ENCODE measurements at places on chromosomes 5 and 9. TPM values are rescaled to one million over a fixed set of nuclear protein-coding genes. Genes with fewer than 3 reads are reported as not detected.

DNA sequence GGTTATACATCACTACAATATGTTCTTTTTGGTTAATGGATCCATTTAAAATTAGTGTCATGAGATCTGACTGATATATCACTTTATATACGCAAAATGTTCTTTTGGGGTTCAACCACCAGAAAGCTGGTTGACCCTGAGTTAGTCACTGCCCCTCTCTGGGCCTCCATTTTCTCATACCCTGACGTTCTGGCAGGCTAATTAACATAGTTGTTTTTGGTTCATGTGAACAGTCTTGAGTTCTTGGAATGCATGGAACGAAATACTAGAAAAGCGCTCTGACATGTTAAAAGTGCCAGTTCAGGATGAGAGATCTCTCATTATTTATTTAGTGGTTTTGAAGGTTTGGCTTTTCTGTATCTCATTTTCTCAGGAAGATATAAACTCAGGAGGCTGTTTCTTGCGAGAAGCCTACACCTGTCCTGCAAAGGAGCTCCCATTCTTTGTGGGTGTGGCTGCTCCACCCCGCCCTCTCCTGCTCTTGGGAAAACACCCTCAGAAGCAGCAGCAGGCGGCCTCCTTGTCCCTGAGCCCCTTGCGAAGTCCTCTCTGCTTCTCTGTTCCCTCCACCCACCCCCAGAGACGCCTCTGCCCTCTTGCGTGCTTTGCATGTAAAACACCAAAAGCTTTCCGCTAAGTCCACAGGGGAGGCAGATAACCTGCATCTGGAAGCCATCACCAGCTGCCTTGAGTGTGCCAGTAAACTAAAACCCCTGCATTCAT is 302.4 kb upstream of the PANK3 start:
- H3K36me3 ChIP-seq: no peaks in the 10 kb centered on the region
- H3K27ac ChIP-seq: no peak overlapping the region
- H3K27me3 ChIP-seq: peaks cover 9% of the 10 kb centered on the region
- no peak for DNase-seq
- no peaks in the 10 kb centered on the region for H3K4me1 ChIP-seq
- H3K4me3 ChIP-seq: no peak overlapping the region

DNA sequence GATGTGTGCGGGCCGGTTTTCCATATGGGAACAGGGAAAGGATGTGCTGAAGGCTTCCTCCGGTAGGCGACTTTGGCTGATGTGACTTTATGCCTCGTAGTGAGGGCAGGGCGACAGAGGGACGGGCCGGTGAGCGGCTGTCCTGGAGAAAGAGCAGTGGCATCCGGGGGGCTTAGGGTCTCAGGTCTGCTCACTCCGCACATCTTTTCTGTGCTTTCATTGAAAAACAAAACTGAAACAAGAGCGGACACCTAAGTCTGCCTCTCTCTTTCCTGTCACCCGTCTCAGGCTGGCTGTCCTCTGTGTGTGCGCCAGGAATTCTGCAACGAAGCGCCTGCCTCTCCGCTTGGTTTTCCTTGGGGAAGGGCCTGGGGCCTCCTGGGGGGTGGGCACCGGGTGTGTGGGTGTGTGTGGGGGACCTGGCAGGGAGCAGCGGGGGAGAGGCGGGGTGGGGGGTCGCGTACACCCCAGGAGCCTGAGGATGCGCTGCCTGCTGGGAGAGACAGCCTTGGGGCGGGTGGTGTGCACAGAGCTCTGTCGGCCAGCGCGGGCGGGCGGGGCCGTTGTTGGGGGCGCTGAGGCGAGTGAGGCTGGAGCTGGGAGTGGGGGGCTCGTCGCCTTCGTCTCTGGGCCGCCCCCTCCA is 580 bp upstream of the PRRX2 start:
- peaks cover 6% of the 10 kb centered on the region for H3K4me1 ChIP-seq
- DNase-seq: peak; percentile 43
- peak overlapping the region; percentile 34 for H3K27ac ChIP-seq
- H3K36me3 ChIP-seq: no peaks in the 10 kb centered on the region

DNA sequence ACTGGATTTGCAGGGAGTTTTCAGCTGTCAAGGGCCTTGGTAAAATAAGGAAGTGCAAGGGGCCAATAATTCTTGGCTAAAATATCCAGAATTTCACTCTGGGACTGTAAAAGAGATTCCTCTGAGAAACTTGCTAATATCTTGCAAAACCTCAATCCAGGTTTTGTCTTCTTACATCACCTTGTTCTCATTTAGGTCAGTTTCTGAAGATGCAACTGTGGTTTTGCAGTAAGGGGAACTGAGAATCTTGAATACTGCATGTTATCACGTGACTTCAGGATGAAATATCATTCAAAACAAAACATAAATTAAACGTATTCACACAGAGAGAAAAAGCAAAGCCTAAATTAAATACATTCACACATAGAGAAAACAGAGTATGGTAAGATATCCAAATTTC is 35.0 kb upstream of the RIC1 start:
- peaks cover 8% of the 10 kb centered on the region for H3K36me3 ChIP-seq
- H3K4me1 ChIP-seq: peaks cover 6% of the 10 kb centered on the region
- H3K27ac ChIP-seq: no peak overlapping the region
- H3K27me3 ChIP-seq: peaks cover 1% of the 10 kb centered on the region

DNA sequence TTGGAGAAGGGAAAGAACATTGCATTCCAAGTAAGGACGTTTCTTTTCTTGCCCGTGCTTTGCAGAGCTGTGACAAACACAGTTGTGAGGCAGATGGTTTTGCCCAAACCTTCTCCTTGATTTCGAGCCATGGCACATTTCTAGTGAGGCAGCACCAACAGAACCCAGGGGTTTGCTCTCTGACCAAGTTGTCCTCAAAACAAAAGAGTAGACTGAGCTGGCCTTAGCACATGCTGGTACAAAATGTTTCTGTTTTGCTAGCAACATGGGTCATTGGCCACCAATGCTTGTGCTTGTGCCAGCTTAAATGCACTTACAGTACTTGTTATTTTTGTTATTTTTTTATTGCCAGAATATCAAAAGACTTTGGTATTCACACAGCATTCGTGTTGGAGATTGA is 328.8 kb downstream of the GADD45G start:
- no peaks in the 10 kb centered on the region for H3K36me3 ChIP-seq
- H3K4me1 ChIP-seq: peaks cover 13% of the 10 kb centered on the region

GRCh38 chr5:179825655-179826182 is 5.0 kb downstream of the SQSTM1 start:
- H3K4me3 ChIP-seq: no peak overlapping the region
- DNase-seq: no peak
- peaks cover 39% of the 10 kb centered on the region for H3K36me3 ChIP-seq
- H3K27me3 ChIP-seq: no peaks in the 10 kb centered on the region
- H3K4me1 ChIP-seq: peaks cover 16% of the 10 kb centered on the region
- H3K27ac ChIP-seq: no peak overlapping the region

GRCh38 chr5:91170266-91170665 is 212.9 kb downstream of the ARRDC3 start:
- H3K27ac ChIP-seq: no peak overlapping the region
- H3K36me3 ChIP-seq: peaks cover 5% of the 10 kb centered on the region
- H3K4me3 ChIP-seq: peak overlapping the region; percentile 20

GRCh38 chr9:70111042-70111602 is 67.5 kb downstream of the MAMDC2 start:
- no peaks in the 10 kb centered on the region for H3K36me3 ChIP-seq
- peaks cover 5% of the 10 kb centered on the region for H3K27me3 ChIP-seq
- H3K4me3 ChIP-seq: no peak overlapping the region
- no peak overlapping the region for H3K27ac ChIP-seq
- DNase-seq: peak; percentile 67

DNA sequence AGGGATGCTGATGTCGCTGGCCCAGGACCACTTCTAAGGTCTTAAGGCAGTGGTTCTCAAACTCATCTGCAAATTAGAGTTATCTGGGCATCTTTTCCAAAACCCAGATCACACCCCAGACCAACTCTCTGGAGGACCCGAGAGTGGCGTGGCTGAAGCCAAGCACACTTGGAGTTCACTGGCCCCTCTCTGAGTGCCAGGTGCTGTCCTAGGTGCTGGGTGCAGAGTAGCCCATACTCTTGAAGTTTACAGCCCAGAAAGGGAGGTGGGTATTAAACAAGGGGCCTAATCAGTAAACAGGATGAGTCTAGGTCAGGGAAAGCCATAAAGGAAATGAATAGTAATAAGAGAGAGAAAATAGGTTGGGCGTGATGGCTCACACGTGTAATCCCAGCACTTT is 17.6 kb downstream of the CAMK2A start:
- DNase-seq: no peak
- H3K4me1 ChIP-seq: no peaks in the 10 kb centered on the region
- H3K36me3 ChIP-seq: no peaks in the 10 kb centered on the region
- H3K4me3 ChIP-seq: no peak overlapping the region

The HTR1A gene
- total RNA-seq: not detected

The ENG gene
- 19.7 TPM for total RNA-seq

The PCDHB9 gene
- total RNA-seq: not detected
